GM23248 (cell line): ENCODE measurements at places on chromosomes 2 and 18. TPM values are rescaled to one million over a fixed set of nuclear protein-coding genes. Genes with fewer than 3 reads are reported as not detected.

Gene SEMA4C
- total RNA-seq = 21.0 and 24.3 TPM in 2 replicates

DNA sequence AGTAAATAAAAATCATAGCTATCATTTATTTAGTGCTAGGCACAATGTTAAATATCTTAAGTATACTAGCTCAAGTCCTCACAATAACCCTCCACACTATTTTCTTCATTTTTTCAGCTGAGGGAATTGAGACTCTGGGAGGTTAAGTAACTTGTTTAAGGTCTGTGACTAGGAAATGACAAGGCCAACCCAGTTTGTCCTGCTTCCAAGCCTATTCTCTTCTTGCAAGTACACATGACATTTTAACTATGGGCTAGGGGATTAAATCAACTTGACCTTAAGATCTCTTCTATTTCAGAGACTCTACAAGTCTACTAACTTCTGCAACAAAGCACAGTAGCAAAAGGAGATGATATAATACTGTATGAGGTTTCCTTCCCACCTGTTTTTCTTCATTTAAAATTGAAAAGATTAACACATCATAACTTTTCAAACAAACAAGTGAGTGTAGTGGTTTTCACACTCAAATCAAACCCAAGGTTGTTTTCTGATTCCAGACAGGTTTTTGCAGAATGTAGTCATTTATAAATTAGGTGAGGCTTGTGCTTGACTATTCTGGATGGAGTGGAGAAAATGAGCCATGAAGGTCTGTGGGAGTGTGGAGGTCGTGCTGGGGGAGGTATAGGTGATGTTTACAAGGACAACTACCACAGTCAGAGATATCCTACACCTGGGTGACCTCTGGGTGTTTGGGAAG lies 57.0 kb downstream of the CD28 start:
- H3K4me1 ChIP-seq = peaks cover 26% of the 10 kb centered on the region
- no peak overlapping the region for H3K27ac ChIP-seq
- H3K36me3 ChIP-seq = no peaks in the 10 kb centered on the region
- H3K4me3 ChIP-seq = no peak overlapping the region

DNA sequence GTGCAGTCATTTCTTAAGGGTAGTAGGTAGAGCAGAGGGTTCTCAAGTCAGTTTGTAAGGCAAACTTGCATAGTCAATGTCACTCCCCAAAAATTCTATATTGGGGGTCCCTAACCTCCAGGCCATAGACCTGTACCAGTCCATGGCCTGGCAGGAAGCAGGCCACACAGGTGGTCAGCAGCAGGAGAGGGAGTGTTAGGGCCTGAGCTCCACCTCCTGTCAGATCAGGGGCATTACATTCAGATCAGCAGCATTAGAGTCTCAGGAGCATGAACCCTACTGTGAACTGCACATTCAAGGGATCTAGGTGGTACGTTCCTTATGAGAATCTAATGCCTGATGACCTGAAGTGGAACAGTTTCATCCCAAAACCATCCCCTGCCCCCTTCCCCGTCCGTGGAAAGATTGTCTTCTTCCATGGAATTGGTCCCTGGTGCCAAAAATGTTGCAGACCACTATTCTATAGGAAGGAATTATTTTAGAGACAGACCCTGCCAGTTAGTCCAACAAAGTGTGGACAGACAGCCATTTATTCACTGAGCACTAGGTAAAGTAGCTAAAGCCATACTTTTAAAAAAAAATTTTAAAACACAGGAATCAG lies 6.7 kb downstream of the COA5 start:
- peak; percentile 56 for DNase-seq
- no peak overlapping the region for H3K4me3 ChIP-seq
- H3K27ac ChIP-seq = no peak overlapping the region
- peaks cover 13% of the 10 kb centered on the region for H3K4me1 ChIP-seq
- H3K27me3 ChIP-seq = no peaks in the 10 kb centered on the region

Gene ABCG5
- not detected in 2 replicates for total RNA-seq

DNA sequence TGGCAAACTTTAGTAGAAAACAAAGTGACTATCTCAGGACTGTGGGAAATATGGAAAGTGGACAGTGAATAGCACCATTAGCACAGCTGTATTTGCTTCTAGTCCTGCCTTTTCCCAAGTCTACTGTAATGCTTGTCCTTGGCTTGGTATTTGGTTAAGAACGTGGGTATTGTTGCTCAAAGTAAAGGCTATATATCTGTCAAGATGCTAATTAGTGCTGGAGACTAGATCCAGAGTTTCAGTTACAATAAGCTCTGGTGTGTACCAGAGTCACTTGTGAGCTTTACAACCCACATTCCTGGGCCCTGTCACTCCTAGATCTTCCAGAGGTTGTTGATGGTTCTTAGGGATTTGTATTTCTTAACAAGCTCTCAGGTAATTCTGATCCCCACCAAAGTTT lies 313.6 kb downstream of the SLC8A1 start:
- no peak for DNase-seq
- no peaks in the 10 kb centered on the region for H3K4me1 ChIP-seq
- no peaks in the 10 kb centered on the region; the same call in 1 of the 2 replicates for H3K36me3 ChIP-seq
- H3K27ac ChIP-seq = no peak overlapping the region
- no peak overlapping the region for H3K4me3 ChIP-seq
- H3K27me3 ChIP-seq = no peaks in the 10 kb centered on the region

Gene COL6A3
- total RNA-seq = 1,362 and 1,653 TPM in 2 replicates

GRCh38 chr2:147572622-147573021 lies 272.2 kb upstream of the ACVR2A start:
- H3K27ac ChIP-seq = no peak overlapping the region
- H3K27me3 ChIP-seq = no peaks in the 10 kb centered on the region
- DNase-seq = peak; percentile 33
- H3K36me3 ChIP-seq = no peaks in the 10 kb centered on the region
- H3K4me3 ChIP-seq = no peak overlapping the region
- H3K4me1 ChIP-seq = peaks cover 10% of the 10 kb centered on the region

- H3K4me3 ChIP-seq = no peak overlapping the region
- peaks cover 69% of the 10 kb centered on the region for H3K4me1 ChIP-seq
- no peak overlapping the region for H3K27ac ChIP-seq
- H3K36me3 ChIP-seq = no peaks in the 10 kb centered on the region
These were observed 9.6 kb downstream of the ANTXR1 start for GRCh38 chr2:69022548-69022947.

DNA sequence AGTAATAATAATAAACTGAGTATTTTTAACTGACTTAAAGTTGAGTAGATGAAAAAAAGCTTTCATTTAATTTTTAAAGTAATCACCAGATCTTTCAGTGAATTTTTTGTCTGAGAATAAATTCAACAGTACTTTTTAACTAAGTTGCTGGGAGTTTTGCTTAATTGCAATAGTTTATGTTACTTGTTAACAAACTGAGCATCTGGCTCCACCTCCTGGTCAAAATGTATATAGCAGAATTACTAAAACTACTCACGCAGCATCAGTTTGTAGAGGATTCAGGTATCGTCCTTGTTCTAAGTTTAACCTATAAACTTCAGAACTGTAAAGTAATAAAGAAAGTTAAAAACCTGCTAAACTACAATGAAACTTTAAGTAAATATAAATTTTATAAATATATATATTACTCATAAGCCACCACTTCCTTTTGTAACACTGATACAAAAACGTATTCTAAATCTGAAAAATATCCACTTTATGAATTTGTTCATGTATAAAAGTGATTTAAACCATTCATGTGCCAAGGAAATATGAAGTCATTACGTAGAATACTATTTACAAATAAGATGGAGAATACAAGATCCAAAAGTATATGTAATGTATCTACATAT lies 21.3 kb downstream of the NOL10 start:
- peaks cover 49% of the 10 kb centered on the region for H3K36me3 ChIP-seq
- H3K4me1 ChIP-seq = no peaks in the 10 kb centered on the region
- peak; percentile 67 for DNase-seq
- H3K27me3 ChIP-seq = no peaks in the 10 kb centered on the region
- H3K27ac ChIP-seq = no peak overlapping the region
- H3K4me3 ChIP-seq = no peak overlapping the region

Gene HOXD9
- total RNA-seq = 4.2 and 7.0 TPM in 2 replicates

DNA sequence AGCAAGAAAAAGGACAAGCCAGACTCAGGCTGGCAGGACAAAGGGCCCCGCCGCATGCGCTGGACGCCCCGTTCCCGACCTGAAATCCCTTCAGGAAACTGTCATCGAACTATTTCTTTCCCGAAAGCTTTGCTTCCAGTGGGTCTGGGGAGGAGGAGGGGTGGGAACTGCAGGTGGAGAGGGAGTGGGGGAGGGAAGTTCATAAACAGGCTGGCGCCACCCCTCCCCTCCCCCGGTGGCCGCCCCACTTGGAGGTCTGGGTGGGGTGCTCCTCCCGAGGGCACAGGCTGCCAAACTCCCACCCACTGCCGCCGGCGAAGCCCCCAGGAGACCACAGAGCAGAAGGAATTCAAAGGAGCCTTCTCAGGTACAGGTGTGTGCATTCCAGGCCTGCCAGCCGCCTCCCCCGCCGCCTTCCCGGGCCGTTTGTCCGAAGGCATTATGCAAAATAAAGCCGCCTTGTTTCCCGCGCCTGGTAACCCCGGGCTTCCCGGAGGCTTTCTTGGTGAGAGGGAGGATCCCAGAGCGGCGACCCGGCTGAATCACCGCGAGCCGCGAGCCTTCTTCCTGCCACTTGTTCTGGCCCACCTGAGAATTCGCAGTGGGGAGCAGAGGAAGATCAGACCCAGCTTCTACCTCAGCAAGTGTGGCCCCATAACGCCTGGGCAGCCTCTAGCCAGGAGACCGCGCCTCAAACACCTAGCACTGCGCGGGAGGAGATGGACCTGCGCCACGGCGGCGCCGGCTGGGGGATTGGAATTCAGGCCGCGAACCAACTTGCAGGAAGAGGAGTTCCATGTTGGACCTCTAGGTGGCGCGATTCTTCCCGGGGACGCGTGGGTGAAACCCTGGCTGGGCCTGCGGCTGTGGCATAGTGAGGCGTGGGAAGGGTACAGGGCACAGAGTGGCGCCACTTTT lies 101.9 kb downstream of the FOXI3 start:
- peaks cover 18% of the 10 kb centered on the region for H3K27me3 ChIP-seq
- no peaks in the 10 kb centered on the region for H3K4me1 ChIP-seq
- H3K36me3 ChIP-seq = no peaks in the 10 kb centered on the region
- DNase-seq = peak; percentile 49
- no peak overlapping the region for H3K27ac ChIP-seq

DNA sequence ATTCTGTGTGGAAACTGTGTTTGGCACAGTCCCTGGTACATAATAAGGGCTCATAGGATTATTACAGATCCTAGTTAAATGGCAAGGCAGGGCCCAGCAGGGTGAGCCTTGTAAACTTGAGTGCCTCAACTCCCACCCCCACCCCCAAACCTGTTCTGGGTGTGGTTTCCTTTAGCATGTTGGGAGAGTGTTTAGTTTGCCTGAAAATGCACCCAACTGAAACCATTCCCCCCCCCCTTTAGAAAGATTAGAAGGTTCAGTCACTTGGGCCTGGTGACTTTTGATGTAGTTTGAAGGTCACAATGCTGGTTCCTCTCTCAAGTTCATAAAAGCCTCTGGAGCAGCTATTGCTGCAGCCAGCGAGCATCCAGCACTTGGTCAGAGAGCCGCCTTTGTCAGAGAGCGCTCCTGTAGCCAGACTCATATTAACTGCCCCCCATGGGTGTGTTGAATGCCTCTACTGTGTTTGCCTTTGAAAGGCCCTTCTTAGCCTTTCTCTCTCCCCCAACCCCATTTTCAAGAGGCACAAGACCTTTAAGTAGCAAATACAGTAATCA lies 113.7 kb downstream of the SPTBN1 start:
- peaks cover 54% of the 10 kb centered on the region for H3K4me1 ChIP-seq
- no peak overlapping the region for H3K27ac ChIP-seq
- H3K27me3 ChIP-seq = no peaks in the 10 kb centered on the region

- no peaks in the 10 kb centered on the region for H3K4me1 ChIP-seq
- H3K27me3 ChIP-seq = no peaks in the 10 kb centered on the region
- no peak for DNase-seq
- H3K4me3 ChIP-seq = no peak overlapping the region
- no peaks in the 10 kb centered on the region for H3K36me3 ChIP-seq
These were observed 344.4 kb downstream of the CYRIA start for GRCh38 chr2:16321256-16321655.

- peak; percentile 88 for DNase-seq
- H3K4me3 ChIP-seq = peak overlapping the region; percentile 60
These were observed 61.6 kb downstream of the ST3GAL5 start for GRCh38 chr2:85826990-85827878.

Gene SIX2
- 0.63 TPM in 1 of 2 replicates, not detected in the other for total RNA-seq

Gene MPP4
- 3.8 and 5.3 TPM in 2 replicates for total RNA-seq

GRCh38 chr2:205644018-205644417 lies 38.3 kb upstream of the NRP2 start:
- DNase-seq = peak; percentile 45
- no peak overlapping the region for H3K4me3 ChIP-seq
- no peak overlapping the region for H3K27ac ChIP-seq
- 0 out of 2 replicates have a peak, but pooled peaks cover 9% of the 10 kb centered on the region for H3K4me1 ChIP-seq

- H3K4me1 ChIP-seq = no peaks in the 10 kb centered on the region
- no peak within 1 kb of the TSS for H3K4me3 ChIP-seq
- no peaks in the 10 kb centered on the region for H3K27me3 ChIP-seq
- H3K36me3 ChIP-seq = no peaks in the 10 kb centered on the region
- no peak for DNase-seq
- no peak within 1 kb of the TSS for H3K27ac ChIP-seq
These were observed at the start of gene CCDC141 for GRCh38 chr2:179049546-179050311. CCDC141 (minus strand) TSS chr2:179050137; CDS start chr2:179049941, 196 bp downstream.

DNA sequence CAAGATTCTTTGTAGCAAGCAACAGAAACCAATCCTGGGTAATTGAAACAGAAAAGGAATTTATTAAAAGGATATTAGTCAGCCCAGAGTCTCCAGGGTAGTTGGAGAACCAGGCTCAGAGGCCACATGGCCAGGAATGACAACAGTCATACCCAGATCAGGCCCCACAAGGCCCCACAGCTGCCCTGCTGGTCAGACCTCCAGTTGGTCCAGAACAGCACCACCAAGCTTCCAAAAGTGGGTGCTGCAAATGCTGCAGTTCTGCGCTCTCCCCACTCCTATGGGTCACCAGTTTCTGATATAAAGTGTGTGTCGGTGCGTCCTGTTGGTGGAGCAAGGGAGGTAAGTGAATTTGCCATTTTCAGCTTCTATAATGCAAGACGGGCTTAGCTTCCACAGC lies 29.9 kb downstream of the KLHL29 start:
- H3K36me3 ChIP-seq = no peaks in the 10 kb centered on the region
- H3K27ac ChIP-seq = peak overlapping the region; percentile 22; the same call in 1 of the 2 replicates
- DNase-seq = peak; percentile 55
- H3K4me3 ChIP-seq = no peak overlapping the region
- no peaks in the 10 kb centered on the region for H3K27me3 ChIP-seq
- peaks cover 54% of the 10 kb centered on the region for H3K4me1 ChIP-seq

GRCh38 chr18:72460210-72460680 lies 83.9 kb downstream of the CBLN2 start:
- H3K36me3 ChIP-seq = no peaks in the 10 kb centered on the region
- no peak for DNase-seq
- no peak overlapping the region for H3K27ac ChIP-seq
- H3K4me3 ChIP-seq = no peak overlapping the region
- no peaks in the 10 kb centered on the region for H3K4me1 ChIP-seq

GRCh38 chr18:55384551-55385275 lies 203.3 kb downstream of the TCF4 start:
- no peak overlapping the region for H3K4me3 ChIP-seq
- 0 out of 2 replicates have a peak, but pooled peaks cover 7% of the 10 kb centered on the region for H3K36me3 ChIP-seq
- DNase-seq = peak; percentile 73
- no peak overlapping the region for H3K27ac ChIP-seq
- no peaks in the 10 kb centered on the region for H3K27me3 ChIP-seq
- peaks cover 15% of the 10 kb centered on the region for H3K4me1 ChIP-seq
